ENCODE measurements at places on chromosomes 3 and 15.

DNA sequence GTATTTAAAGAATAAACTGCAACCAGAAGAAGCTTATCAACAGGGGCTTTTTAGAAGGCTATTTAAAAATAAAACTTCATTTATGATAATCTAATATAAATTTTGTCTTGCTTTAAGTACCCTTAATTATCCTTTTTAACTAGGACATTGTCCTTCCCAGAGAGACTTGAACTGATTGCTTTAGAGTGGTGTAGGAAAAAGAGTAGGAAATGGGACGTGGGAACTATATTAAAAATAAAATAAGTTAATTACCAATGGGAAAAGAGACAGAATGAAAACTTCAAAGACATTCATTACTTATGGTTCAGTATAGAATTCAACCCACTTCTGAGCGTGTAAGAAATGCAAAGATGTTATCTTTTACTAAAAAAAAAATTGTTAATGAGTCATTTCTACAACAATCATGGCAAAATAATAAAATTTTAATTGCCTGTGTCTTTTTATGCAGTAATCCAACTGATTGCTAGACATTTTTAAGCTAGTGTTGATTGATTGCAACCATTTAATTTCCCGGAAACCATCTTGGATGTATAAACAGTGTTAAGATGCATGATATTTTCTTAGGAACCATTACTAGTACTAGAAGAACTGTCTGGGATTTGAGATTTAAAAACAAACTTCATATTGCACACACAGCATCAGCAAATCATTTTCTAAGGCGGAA lies 298.8 kb upstream of the UMPS start:
- DNase-seq: no peak

GRCh38 chr3:145857956-145858355 lies 303.0 kb downstream of the PLOD2 start:
- no peak for DNase-seq

DNA sequence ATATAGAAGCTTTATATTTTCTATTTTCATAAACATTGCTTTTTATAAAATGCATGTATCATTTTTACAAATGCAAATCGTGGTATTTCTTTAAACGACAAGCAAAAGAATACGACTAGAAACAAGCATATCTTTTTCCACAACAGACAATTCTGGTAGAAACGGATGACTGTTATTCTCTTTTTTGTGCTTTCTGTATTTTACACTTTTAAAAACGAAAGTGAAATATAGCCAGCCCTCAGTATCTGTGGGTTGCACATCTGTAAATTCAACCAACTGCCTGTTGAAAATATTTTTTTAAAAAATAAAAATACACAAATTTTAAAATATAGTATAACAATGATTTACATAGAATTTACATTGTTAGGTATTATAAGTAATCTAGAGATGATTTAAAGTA lies 61.3 kb downstream of the PRTG start:
- no peak for DNase-seq

DNA sequence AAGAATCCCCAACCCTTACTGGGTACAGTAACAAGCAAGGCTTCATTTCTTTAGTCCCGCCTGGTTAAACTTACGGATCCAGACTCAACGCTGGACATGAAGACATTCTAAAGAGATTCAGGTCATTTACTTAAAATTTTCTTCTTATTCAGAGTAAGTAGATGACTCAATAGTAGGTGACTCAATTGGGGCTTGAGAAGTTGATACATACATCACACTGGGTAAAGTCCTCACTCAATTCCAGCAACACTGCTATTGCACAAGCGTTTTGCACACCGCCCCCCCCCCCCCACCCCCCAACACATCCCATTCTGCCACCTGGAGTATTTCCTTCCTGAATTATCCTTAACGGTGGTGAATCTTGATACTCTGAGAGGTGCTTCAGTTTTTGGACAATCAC lies 610.0 kb downstream of the FOXP1 start:
- DNase-seq: no peak

DNA sequence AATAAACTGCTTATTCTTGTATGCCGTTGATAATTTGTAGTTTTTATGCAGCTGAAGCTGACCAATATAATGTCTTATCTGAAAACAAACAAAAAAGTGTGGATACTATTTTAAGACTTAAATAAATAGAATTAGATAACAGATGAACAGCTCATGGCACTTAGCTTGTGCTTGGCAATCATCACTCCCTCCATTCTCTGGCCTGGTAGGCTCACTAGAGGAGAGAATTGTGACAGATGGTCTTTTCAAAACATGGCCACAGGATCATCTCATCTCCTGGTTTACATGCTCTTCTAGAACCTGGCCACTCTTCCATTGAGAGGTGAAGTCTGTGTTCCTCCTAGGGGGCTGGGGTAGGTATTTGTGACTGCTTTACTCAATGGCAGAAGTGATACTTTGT lies 58.4 kb upstream of the RBP1 start:
- no peak for DNase-seq

GRCh38 chr3:197103766-197104165 lies 74.1 kb upstream of the MELTF start:
- DNase-seq: no peak

GRCh38 chr3:137191133-137191923 lies 233.5 kb downstream of the IL20RB start:
- no peak for DNase-seq

DNA sequence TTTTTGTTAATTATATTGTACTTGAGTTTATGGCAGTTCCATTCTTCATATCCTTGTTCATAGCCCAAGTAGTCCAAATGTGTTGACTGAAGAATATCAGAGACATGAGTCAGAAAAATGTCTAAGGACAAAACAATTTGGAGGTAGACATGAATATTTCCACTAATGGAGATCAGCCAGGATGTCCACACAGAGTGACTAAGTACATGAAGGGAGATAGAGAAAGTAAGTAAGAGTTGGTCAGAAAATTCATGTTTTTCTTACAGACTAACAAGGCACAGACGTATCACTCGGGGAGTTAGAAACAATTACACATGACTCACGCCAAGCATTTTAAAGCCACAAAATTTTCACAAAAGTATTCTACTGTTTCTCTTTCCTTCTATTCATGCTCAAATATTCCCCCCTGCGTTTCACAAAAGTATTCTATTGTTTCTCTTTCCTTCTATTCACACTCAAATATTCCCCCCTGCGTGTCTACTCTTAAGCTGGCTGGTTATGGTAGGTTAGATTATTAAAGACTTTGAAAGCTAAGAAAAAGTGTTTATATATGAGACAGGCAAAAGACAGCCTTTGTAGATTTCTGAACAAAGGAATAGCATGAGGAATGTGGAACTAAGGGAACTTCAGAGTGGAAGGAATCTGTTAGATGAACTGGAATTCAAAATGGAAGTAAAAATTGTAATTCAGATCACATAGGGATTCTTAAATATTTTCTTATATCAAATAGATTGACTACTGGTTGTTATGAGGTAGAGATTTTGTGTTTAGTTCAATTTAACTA lies 648.7 kb upstream of the CCDC54 start:
- no peak for DNase-seq

DNA sequence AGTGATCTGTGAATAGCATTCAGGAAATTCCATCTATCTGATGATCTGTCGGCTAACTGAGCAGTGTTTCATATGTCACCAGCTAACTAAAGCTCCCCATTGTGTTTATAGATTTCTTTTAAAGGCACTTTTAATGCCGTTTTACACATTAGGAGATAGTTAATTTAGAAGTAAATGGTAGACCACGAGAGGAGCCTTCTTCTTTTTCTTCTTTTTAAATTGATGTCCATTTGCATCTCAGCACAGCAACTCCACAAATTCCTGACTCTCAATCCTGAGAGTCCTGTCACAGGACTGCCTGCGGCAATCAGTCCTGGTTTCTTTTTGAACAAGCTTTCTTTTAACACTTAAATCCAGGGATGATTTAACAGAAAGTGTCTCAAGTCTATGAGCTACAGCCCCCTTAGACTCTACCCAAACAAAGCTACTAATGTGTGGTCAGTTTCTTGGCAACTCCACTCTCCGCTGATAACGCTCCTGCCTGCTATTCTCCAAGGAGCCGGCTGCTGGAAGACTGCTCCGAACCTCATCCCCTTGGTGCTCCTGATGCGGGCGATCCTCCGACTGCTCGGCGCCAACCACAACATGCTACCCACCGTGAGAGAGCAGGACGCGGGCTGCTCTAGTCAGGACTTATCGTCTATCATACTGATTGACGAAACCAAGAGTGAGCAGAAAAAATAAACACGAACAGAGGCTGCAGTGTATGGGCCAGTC lies 421.4 kb downstream of the MECOM start:
- DNase-seq: no peak

DNA sequence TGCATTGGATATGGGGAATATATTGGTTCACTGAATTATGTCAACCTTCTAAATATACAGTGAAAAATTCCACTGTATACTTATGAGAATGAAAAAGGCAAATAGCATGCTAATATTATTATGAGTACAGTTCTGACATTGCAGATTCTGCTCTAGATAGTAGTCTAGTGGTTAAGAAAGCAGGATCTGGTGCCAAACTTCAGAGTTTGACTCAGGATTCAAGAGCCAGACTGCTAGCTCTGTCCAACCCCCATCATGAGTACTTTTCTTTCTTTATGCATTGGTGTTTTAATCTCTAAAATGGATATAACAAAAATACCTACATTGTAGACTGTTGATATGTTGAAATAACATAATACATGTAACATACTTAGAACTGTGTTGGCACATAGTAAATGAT lies 57.3 kb upstream of the PLSCR4 start:
- no peak for DNase-seq

GRCh38 chr15:45550436-45550835 lies 27.9 kb upstream of the SLC30A4 start:
- DNase-seq: no peak

- no peak for DNase-seq
These were observed 5.0 kb upstream of the BCL2L10 start for GRCh38 chr15:52117549-52117948.

DNA sequence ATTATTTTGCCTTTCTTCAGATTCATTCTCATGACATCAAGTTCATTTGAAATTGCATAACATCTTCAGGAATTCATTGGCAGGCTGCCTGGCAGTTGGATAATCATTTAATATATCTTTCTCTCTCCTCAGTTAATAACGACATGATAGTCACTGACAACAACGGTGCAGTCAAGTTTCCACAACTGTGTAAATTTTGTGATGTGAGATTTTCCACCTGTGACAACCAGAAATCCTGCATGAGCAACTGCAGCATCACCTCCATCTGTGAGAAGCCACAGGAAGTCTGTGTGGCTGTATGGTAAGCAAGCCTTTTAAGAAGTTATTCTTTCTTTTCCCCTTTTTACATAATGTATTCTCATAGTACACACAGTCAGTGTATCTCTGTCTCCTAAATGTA lies 38.2 kb downstream of the TGFBR2 start:
- no peak for DNase-seq

DNA sequence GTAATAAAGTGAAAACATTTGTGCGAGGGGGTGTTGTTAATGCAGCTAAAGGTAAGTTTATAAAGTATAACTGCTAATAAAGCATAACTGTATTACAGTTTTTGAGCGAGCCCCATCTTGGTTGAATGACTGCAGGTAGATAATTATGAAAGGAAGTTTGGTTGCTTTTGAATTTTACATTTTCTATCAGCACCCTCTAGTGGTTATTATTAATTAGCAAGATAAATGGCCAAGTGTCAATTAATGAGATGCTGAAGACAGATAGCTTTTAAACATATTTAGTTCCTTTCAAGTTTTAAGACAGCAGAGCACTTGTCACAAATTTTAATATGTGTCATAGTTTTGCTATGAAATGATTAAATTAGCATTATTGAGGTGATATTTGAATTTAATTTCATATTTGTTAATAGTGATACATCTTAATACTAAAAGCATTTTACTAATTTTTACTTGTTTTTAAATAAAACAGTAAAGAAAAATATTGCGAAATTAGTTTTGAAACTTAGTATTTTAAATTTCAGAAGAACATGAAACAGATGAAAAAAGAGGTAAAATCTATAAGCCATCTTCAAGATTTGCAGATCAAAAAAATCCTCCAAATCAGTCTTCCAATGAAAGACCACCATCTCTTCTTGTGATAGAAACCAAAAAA lies 15.1 kb downstream of the U2SURP start:
- no peak for DNase-seq

DNA sequence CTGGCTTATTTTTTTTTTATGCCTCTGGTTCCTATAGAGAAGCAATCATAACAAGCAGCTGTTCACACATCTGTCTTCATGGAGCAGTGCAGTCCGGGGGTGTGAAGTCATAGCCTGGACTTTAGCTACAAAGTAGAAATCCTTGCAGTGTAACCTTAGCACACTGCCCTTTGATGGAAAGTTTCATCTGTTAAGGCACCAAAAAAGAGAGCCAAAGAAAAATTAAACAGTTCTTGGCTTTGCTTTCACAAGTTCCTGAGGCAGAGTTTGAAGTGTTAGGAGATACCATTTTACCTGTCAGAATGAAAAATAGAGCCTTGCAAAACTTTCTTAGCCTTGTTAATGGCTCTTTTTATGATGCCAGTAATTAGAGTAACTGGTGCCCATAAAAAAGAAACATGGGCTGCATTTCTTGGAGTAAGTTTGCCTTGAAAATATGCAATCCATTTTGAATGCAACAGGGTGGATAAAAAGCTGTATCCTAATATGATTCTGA lies 84.1 kb downstream of the PIK3R4 start:
- no peak for DNase-seq

DNA sequence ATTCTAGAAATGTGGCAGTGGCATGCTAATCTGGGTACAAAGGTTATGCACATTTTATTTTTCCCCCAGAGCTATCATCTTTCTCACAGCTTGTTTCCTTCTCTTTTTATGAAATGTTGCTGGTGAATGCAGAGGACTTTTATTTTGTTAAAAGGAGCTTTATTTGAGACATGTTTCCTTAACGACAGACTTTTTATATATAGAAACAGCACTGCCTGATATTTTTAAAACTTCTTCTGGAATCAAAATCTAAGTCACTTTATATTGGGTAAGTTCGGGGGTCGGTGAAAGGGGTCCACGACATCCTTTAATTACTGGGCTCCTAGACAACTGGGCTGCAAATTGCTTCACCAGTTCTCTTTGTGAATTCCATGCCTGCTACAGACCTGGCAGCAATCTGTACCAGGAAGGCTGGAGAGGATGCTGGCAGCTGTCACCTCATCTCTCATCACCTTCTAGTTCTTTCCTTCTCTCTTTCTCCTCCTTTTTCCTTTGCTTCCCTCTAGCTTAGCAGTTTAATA lies 464.7 kb downstream of the PDCD6IP start:
- DNase-seq: no peak

- no peak for DNase-seq
These were observed 181.0 kb downstream of the ZBBX start for GRCh38 chr3:167198949-167199600.

GRCh38 chr3:169722724-169723123 lies 42.1 kb downstream of the TERC start:
- DNase-seq: no peak

DNA sequence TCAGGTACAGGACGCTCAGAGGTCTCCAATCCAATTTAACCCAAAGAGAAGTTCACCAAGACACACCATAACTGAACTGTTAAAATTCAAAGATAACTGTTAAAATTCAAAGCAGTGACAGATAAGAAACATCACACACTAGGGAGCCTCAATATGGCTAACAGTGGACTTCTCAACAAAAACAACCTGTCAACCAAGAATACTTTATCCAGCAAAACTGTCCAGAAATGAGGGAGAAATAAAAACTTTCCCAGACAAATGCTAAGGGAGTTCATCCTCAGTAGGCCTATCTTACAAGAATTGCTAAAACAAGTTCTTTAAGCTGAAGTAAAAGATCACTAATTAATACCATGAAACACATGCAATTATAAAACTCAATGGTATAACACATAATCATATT lies 36.3 kb upstream of the MYLK start:
- no peak for DNase-seq

Measured in esophagus squamous epithelium (tissue), 5 donors.